ENCODE measurements at places on chromosomes 2 and 18. TPM values are rescaled to one million over a fixed set of nuclear protein-coding genes. Genes with fewer than 3 reads are reported as not detected.

Gene CROCC2
- not detected for polyA plus RNA-seq

GRCh38 chr2:73837847-73838585, 9.3 kb downstream of the STAMBP start:
- DNase-seq: no peak

DNA sequence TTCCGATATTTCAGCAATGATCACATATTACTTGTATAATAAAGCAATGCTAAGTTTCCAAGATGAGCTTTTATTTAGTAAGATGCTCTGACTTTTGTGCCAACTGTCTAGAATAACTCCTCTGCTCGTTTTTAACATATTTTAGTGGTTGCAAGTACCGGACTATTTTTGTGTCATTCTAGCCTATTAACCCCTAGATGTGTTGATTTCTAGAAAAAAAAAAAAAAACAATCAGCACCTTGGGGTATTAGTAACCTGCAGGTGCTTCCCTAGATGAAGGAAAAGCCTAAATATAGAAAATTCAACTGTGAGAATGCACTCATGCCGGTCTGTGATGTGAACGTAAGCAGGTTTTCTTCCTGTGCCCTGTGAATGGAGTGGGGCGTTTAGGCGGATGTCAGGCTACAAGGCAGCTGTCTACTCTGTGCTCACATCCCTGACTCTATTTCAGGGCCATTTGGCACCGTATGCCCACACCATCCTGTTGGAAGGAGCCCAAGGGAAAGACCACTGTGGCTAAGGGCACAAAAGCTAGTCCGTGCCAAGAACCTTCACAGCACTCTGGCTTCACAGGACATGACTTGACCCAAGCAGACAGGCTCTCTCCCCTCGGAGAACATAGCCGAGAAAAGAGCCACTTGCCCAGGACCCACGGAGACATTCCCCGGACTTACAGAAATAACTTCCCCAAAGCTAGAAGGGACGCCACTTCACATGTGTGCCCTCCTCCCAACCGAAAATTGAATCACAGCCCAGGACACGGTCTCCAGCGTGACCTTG, 60.9 kb upstream of the AGAP1 start:
- DNase-seq: no peak

DNA sequence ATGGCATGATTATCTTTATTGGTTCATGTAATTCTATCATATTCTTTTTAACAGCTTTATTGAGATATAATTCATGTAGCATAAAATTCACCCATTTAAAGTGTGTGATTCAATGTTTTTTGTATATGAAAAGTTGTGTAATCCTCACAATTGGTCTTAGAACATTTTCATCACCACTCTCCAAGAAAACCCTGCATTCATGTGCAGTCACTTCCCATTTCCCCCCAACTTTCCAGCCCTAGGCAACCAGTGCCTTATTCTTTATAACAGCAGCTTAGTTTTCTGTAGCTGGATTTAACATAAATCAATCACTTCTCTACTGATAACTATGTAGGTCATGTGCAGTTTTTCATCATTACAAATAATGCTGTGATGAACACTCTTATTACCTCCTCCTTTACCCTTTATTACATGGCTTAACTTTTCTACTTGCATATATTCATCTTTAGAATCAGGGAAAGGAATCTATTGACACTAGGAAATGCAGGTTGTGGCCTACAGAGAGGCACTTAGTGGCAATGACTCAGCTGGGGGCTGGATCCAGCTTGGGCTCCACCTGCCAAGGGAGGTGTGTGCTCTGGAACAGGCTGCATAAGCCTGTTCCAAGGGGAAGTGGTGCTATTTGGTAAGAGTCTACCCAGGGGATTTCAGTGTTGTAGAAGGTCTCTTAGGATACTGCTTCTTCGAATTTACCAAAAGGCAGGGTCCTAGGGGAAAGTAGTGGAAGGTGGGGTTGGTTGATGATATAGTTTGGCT, 89.1 kb downstream of the ETAA1 start:
- no peak for DNase-seq

DNA sequence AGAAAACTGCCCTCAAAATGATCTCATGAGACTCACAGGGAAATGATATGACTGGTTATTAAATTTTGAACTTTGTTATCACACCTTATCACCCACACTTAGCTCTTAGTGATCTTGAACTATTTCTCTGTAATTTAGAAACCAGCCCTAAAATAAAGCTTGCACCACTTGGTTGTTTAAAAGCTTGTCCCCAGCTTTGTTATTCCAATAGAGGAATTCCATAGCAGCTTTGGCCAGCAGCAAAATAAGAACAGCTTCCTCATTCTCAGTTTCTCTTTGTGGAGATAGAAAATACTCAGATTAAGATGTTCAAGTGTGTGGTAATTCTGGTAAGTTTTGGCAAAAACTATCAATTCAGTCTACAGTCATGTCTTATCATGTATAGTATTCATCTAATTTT, 54.4 kb upstream of the CCDC68 start:
- no peak for DNase-seq

GRCh38 chr2:50388324-50388723, 643.6 kb downstream of the NRXN1 start:
- DNase-seq: no peak

- no peak for DNase-seq
These were observed 422.8 kb upstream of the ZEB2 start for GRCh38 chr2:144942516-144943256.

DNA sequence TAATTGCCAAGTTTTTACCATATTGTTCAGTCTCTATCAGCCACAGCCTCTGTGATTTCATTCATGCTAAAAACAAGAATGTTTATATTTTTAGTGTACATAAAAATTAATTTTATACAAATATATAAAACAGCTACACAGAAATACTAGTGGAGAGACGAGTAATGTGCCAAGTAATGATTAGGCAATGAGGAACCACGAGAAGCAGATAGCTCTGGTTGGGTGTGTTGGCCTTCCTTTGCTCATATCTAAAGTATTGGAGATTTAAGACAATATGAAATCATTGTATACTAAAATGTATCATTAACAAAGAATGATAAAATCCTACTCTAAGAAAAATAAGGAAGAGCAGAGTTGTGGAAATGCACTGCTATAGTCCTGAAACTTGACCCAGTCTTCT, 326.7 kb downstream of the AGAP1 start:
- no peak for DNase-seq

GRCh38 chr2:219566640-219567039, 4.7 kb downstream of the OBSL1 start:
- no peak for DNase-seq

DNA sequence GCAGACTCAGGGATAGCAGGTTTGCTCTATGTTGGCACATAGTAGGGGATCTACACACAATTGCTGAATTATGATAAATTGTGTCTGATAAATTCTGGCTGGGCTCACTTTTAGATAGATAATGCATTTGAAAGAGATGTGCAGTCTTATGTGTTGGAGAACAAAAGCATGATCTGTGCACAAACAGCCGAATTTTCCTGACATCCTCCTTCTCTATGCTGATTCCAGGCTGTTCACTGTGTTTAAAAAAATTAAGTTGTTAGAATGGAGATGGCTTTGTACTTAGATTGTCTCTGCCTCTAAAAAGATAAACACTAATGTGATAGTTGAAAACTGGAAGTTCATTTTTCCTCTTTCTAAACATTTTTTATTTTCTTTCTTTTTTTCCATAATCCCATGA, 2.1 kb downstream of the CERS6 start:
- DNase-seq: no peak

- DNase-seq: no peak
These were observed 17.0 kb upstream of the CRYBA2 start for GRCh38 chr2:219010162-219010756.

DNA sequence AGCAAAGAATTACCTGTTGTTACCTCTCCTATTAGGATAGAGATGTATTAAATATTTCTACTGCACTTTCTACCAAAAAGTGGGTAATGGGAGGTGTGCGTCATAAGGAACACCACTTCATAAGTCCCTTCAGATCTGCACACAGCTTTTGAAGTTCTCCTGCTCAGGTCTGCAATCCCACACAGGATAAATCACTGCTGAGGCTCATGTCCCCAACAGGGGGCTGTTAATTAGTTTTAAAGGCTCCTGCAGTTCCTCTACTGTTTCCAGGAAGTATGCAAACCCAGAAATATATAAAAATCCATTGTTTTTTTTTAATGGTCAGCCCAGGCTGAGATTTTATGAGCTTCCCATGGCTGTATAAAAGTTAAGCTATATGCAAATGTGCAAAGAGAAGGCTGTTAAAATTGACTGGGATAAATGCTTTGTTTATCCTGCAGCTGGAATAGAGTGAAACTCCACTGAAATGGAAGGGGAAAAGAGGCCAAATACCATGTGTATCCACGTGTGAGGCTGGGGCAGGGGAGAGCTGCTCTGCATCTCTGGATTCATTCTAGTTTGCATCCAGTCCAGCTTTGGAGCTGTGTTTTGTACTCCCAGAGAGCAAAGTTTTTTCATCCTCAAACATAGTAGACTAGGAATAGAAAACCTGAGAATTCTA, 903.7 kb downstream of the TDRD15 start:
- no peak for DNase-seq

- DNase-seq: no peak
These were observed 47.0 kb downstream of the BMPR2 start for GRCh38 chr2:202423139-202423538.

DNA sequence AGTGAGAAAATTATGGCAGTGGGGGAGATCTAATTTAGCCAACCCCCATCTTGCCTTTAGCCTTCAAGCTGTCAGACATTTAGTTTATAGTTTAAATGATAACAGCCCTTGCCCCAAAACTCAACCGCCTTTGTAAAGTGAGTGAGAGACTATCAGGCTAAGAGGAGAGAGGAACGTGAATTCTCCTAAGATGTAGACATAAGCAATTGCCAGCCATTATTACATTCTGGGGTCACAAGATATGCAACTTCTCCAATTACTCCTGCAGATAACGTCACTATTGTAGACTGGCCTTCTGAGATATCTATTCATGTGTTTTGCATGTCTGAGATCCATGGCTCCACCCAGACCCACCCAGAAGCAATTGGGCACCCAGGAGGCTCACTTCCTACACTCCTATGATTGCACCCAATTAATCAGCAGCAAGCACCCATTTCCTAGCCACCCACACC, 307.3 kb downstream of the NBAS start:
- DNase-seq: no peak

GRCh38 chr2:60267122-60267521, 286.3 kb downstream of the BCL11A start:
- no peak for DNase-seq

DNA sequence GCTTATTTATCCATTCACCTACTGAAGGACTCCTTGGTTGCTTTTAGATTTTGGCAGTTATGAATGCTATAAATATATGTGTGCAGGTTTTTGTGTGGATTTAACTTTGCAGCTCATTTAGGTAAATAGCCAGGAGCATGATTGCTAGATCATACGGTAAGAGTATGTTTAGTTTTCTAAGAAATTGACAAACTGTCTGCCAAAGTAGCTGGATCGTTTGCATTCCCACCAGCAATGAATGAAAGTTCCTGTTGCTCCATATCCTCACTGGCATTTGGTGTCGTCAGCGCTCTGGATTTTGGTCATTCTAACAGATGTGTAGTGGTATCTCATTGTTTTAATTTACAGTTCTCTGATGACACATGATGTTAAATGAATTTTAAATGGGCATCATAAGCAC, 8.7 kb upstream of the DIPK1C start:
- DNase-seq: no peak

GRCh38 chr2:120568975-120569268, 166.7 kb upstream of the GLI2 start:
- no peak for DNase-seq

GRCh38 chr2:105417857-105418436, 19.1 kb upstream of the FHL2 start:
- no peak for DNase-seq

DNA sequence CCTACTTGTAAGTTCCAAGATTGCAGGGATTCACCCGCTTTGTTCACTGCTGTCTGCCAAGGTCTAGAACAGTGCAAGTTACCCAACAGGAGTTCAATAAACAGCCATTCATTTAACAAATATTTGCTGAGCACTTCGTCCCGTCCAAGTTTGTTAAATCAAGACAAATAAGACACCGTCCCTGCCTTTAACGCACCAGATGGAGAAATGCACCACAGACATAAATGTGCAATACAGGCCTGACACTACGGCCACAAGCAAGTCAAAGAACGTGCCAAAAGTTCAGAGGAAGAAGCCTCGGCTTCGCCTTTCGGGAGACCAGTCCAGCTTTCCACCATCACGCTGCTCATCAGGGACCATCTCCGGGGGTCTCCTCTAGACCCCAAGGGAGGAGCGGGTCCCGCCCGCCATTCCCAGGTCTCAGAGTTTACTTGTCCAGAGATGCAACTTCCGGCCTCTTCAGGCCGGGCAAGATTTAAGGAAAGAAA, 429 bp downstream of the C2orf76 start:
- no peak for DNase-seq

DNA sequence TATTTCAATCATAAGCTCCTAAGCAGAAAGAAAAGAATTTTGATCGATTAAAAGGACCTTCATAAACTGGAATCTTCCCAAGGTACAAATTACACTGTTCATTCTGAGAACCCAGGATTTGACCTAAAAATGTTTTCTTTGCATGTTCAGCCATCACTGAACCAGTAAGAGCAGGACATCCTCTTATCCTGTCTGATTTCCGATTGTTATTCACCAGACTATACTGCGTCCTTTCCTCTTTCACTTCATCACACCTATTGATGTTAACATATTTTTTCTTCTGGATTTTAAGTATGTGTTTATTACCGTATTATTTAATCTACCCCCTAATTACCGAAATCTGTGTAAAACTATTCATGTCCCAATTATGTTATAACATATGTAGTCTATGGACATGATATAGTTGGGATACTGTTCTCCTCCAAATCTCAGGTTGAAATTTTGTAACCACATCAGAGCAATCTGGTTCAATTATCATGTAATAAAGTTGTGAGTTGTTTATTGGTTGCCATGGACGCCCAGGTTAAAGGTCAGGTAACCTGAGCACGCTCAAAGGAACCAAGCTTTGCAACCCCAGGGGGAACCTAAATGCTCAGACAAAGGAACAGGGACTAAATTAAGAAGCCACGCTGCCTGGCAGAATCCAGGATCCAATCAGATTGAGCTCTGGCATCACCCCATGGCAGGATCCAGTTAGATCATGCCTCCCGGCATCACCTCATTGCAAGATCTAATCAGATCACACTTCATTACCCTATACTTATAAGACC, 11.6 kb upstream of the TBC1D8 start:
- no peak for DNase-seq

DNA sequence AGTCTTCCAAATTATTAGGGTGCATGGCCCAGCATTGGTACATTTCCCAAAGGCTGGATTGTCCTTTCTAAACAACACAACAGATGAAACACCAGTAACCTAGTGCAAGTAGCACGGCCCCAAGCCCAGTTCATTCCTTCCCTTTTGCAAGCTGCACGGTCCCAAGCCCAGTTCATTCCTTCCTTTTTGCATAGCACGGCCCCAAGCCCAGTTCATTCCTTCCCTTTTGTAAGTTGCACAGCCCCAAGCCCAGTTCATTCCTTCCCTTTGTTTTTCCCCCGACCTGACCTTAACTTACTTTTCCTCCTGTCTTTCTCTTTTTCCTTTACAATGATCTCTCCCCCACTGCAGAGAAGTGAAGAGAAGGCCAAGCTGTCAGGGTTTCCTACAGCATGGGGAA, 60.9 kb downstream of the C18orf63 start:
- no peak for DNase-seq

All from aorta (tissue), 5 donors.